ENCODE measurements at places on chromosomes 13 and 19.

GRCh38 chr19:47000373-47000772 lies 19.3 kb upstream of the NPAS1 start:
- no peak for DNase-seq

GRCh38 chr13:93193682-93194081 lies 32.9 kb upstream of the GPC6 start:
- no peak for DNase-seq

DNA sequence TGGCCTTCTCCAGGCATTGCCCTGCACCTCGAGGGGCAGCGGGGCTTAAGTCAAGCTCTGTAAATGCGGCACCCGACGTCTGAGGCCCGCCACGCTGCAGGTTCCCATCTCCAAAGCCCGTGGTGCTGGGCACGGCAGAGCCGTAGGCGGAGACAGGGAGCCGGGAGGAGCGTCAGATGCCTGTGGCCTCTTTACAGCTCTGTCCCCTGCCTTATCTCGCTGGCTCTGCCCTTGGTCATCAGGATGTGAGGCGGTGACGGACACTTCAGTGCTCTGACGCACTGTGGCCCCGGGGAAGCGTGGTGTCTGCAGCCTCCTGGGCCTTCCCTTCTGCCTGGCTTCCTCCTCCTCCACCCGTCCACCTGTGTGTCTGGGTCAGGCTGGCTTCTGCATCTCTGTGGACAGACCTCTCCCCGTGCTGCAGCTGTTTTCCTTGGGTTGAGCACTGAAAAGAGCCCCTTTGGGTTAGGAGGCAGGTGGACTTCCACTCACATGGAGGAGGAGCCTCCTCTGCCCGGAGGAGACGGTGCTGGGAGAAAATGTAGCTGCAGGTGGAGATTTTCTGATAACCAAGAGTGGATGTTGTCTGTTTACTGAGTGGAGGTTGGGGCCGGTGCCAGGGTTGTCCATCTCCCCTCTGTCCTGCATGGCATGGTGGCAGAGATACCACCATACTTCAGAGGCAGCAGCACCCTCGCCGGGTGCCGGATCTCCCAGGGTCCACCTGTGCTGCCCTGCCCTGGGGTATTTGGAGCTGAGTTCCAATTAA lies 14.6 kb downstream of the MCF2L start:
- no peak for DNase-seq

DNA sequence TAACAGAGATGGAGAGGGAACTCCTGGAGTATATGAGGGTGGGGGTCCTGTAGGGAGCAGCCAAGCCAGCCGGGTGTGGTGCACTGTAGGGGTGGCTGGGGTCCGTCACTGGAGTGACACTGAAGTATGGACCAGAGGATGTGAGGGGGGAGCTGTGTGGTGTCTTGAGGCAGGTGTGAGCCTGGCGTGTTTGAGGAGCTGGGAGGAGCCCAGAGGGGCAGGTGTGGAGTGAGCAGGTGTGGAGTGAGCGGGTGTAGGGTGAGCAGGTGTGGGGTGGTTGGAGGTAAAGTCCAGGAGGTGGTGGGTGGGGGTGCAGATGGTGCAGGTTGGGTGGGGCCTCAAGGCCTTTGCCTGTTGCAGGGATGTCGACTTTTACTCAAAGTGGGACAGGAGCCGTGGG lies 5.9 kb downstream of the B3GNT8 start:
- DNase-seq = no peak

GRCh38 chr19:19342086-19343015 lies 21.7 kb downstream of the MAU2 start:
- peak; percentile 86 for DNase-seq

DNA sequence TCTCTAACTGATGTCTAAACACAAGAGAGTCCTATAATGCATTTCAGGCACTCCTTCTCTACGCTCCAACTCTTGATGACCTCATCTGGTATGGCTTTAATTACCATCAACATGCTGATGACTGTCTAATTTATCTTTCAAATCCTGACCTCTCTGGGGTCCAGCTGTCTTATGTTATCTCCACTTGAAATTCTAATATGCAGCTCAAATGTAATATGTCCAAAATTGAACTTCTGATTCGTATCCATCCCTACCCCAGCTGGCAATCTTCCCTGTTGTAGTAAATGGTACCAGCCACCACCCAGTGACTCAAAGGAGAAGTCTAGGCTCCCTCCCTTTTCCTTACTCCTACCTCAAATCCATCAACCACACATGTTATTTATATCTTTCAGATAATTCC lies 288.0 kb upstream of the SLC10A2 start:
- DNase-seq = no peak

- DNase-seq = peak; percentile 56
These were observed 11.7 kb upstream of the MTIF3 start for GRCh38 chr13:27461940-27462584.

DNA sequence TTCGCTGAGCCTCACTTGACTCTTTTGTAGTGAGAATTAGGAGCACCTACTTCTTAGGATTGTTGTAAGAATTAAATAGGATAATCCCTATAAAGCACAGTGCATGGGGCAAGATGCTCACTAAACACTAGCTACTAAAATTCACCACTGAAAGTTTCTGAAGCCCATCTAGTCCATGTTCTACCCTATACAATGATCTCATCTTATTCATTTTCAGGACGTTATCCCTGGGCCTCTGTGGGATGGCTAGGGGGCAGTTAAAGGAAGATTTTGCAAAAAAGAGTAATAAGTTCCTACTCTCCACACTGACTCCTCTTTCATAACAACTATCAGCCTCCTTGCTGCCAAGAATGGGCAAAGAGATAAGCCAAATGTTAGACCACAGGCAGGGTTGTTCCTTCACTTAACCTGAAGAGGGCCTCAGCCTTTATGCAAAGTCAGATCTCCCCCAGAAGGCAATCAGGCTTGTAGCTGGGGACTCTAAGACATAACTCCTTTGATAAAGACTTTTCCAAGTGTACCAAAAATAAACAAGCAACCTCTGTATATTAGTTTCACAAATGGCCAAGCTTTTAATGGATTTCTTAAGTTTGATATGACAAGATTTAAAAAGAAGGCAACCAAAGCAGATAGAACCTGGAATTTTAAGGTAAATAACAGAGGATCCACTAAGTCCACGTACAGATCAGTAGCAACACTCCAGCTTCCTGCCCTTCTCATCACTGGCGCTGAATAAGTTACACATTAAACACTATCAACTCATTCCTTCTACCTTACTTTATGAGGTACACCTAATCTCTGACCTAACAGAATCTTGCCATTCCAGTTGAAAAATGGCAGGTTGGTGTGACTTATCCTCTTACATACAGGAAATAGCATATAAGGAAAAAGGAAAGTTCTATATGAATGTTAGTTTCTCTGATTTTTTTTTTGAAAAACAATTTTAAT lies 44.4 kb downstream of the ELF1 start:
- peak; percentile 20 for DNase-seq

GRCh38 chr19:36837176-36837905 lies 846 bp downstream of the ZNF790 start:
- DNase-seq = no peak

- DNase-seq = no peak
These were observed 844.8 kb downstream of the PCDH17 start for GRCh38 chr13:58476206-58476918.

DNA sequence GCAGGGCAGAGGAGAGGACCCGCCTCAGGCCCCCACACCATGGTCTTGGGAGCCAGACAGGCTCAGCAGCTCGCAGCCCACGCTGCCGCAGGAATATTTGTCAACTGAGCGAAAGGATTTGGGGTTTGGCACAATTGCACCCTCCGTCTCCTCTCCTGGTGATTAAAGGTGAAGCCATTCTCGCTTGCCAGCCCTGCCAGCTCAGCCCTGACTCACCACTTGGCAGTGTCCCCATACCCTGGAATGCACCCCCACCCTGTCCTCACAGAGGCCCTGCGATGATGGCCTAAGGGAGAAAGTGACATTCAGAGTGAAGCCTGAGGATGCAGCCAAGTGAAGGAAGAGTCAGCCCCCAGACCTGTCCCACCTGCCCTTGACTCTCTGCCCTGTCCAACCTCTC lies 18.8 kb downstream of the CYTH2 start:
- peak; percentile 92 for DNase-seq

GRCh38 chr13:41520660-41521630 lies 63.6 kb downstream of the RGCC start:
- DNase-seq = peak; percentile 34

GRCh38 chr19:31349160-31349881 lies at the start of gene TSHZ3:
TSS of gene TSHZ3 (minus strand) at chr19:31349436. CDS start at chr19:31349219, 217 bp downstream.
- DNase-seq = peak; percentile 69

DNA sequence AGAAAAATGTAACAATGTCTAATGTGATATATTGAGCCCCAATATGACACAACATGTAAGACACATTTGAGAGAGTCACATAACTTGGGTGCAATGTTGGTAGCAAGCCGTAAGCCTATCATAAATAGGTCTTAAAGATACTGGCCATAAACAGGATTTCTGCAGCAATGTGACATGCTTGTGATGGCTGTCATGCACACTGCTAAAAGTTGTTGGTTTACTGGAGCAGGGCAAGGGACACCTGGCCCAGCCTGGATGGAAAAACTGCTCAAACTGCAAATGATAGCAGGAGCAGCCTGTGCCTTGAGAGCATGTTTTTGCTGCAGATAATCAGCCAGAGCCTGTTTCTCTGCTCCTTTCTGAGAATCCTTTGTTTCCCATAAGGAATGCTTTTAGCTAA lies 136.7 kb upstream of the ZNF91 start:
- DNase-seq = no peak

DNA sequence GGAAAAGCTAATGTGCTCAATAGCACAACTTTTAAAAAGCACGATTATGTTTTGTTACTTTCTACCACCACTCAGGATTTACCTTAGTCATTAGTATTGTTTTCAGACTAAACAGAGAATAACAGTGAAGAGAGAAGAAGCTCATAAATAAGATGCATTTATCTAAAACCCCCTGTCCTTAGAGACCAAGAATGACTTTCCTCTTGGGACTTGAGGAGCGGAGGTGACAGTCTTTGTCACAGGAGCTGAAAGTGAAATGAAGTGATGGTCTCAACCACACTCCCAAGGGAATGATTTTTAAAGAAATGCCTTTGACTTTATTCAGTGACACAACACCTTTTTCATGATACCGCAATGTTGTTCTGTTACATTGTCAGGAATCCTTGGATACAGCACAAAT lies 190.6 kb upstream of the NBEA start:
- DNase-seq = no peak

DNA sequence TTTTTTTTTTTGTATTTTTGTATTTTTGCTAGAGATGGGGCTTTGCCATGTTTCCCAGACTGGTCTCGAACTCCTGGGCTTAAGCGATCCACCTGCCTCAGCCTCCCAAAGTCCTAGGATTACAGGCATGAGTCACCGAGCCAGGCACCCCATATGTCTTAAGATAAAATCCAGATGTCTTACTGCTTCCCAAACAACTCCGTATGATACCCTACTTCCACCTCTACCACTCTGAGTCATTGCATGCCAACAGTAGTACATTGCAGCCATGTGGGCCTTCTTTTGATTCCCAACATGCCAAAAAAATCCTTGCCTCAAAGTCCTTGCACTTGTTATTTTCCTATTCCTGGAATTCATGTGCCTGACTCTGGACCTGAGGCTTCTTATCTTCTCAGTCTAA lies 799.2 kb downstream of the GPC5 start:
- no peak for DNase-seq

DNA sequence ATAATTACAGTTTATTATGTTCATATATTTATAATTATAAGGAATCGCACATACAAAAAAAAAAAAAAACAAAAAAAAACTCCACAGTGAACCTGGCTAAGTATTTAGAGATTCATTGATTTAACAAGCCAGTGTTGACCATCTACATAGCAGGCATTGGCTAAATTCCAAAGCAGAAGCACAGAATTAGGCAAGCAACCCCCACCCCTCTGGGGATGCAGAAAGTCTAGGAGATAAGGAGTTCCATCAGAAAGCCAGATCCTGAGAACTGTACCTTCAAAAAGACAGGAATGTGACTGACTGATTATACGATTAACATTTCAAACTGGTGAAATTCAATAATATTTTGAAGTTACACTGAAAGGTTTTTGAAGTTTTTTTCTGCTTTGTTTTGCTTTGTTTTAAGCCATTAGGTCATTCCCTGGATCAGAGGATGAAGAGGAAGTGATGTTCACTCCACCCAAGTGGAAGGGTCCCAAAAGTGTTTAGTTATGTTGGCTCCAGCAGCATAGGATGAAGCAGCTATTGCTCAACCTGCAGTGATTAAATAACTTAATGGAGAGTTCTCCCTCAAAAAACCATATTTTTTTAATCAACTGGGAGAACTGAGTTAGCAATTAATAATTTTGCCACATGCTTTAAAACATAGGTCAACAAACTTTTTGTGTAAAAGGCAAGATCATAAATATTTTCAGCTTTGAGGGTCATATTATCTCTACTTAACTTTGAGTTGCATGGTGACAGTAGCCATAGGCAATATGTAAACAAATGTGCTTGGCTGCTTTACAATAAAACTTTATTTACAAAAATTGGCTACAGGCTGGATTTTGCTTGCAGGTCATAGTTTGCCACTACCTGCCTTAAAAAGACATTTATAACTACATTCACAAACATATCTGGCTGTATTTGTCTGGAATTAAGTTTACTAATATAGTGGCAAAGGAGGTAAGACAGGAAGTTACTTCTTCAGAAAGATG lies 49.6 kb downstream of the DOCK9 start:
- peak; percentile 66 for DNase-seq

DNA sequence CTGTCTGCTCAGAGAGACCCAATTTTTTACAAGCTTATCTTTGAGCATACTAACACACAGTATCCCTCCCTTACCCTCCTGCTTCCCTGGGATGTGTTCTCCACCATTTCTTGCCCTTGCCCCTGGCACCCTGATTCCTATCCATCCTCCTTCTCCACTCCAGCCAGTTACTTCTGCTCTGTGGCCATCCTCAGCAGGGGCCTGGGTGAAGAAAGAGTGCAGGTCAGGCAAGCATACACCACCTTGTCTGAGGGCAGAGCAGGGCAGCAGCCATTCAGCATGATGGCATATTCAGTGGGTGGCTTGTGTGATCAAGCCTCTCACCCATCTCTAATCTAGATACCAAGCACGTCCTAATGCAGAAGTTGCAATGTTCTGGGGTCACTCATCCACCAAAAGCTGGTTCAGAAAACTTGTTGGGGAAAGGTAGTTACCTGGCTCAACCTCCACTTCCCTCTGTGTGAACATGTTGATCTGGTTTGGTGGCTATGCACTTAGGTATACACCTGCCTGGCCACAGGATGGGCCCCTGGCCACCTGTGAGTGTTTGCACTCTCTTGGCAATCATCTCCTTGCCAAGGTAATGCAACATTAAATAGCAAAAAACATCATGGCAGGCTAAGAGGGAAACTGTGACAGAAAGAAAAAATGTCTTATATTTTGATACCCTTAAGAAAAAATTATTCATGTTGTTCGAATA lies 900.3 kb upstream of the MIR17HG start:
- no peak for DNase-seq

DNA sequence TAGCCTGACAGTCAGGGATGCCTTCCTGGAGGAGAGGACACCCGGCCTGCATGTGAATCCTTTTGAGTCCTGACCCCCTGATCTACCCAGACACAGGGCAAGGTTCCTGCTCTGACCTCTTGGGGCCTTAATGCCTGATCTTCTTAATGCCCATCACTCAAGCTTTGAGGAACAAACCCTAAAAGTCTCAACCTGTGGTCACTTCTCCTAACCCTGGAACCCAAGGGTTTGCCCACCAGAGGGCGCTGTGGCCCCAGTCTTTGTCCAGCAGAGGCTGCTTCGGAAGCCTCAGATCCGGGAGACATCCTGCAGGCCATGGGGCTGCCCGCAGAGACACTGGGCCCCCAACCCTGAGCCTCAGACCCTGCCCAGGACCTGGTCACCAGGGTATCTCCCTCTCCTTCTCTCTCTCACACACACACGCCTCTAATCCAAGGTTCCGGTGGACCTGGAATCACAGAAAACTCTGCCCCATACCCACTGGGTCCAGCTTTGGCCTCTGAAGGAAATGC lies 9.8 kb upstream of the DPF1 start:
- peak; percentile 85 for DNase-seq

Data from AG08395 (cell line).